Upper lobe of right lung (tissue), 1 donor: ENCODE measurements at places on chromosomes 16 and 17.
A peak's percentile ranks its signal among the peaks of the same experiment; 100 is the strongest.

DNA sequence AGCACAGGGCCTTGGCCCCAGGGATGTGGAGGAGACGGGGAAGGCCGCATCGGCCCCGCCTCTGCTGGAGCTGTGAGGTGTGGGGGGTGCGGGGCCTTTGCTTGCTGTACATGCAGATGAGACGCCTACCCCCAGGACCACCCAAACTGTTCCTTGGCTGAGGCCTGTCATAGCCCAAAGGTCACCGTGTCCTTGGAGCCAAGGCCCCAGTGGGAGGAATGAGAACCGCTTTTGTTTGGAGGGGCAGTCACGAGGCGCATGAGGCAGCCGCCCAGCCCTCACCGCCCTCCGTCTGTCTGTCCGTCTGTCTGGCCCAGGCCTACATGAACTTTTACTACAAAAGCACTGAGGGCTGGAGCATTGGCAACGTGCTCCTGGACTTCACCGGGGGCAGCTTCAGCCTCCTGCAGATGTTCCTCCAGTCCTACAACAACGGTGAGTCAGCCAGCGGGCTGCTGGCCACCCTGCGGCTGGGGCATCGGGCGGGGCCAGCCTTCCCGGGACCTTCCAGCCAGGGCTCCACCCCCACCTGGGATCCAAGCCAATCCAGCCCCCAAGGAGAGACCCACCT is 8.8 kb downstream of the TAX1BP3 start:
- DNase-seq, result no peak

DNA sequence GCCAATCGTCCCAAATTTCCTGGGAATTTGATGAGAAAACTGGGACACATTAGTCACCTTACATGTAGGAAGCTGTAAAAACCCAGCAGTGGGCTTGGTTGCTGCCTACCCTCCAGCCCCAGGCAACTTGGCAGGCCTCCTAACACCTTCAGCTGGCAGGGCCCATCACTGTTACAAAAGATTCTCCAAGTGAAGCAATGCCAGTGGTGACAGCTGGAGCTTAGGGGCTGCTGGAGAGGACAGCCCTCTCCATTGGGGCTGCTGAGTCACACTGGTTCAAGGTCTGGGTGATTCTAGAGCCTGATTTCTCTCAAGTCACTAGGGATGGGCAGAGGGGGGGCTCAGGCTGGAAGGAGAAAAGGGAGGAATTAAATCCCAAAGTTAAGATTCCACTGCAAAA is 180.6 kb downstream of the COPRS start:
- DNase-seq, result no peak

GRCh38 chr16:22353933-22354541 is 20.4 kb downstream of the CDR2 start:
- DNase-seq, result no peak

DNA sequence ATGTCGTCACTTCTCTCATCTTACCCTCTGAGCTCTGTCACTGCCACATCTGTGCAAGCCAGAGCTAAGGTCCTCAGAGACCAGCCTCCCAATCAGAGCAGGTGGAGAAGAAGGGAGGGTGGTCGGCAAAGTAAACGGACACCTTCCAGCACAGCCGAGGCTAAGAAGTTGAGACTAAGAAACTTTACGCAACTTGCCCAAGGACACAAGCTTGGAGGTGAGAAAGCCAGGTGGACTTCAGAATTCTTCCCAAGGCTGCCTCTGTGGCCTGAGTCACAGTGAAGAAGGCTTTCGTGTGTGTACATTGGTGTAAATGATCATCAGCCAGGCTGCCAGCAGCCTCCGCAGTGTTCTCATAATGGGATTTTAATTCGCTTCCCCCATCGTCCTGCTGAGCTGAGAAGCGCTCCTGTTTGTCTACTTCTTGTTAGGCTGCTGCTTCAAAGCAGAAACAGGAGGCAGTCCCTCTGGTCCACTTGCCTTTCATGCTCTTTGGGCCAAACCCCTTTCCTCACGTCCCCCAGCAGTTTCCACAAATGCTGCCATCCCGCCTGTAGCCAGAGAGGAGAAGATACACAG is 125.0 kb upstream of the RPL38 start:
- no peak for DNase-seq

DNA sequence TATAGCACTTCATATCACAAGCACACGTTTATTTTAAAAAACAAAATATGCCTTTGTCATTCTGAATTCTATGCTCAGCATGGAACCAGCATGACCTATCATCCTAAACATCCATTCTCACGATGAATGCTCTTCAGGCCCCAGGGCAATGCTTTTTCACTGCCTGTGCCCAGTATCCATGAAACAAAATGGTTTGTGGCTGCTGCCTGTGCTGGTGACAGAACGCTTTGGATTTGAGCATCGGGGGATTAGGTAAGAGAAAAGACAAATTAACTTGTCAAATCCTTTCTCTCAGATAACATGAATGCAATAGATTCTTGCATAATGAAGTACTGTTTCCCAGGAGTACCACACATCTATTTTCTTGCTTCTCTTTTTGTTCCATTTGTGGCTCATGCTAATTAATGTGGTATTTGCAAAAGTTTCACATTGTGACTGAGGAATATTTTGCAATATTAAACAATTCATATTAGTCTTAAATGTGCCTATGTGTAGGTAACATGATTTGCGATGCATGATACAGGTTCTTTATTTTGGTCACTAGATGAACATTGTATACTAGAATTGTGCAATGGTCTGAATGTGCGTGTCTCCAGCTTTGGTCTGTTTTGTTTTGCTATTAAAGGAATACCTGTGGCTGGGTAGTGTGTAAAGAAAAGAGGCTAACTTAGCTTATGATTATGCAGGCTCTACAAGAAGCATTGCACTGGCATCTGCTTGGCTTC is 25.8 kb upstream of the SRSF1 start:
- no peak for DNase-seq

GRCh38 chr16:66521951-66522771 is 27.8 kb downstream of the TK2 start:
- peak; percentile 86 for DNase-seq

DNA sequence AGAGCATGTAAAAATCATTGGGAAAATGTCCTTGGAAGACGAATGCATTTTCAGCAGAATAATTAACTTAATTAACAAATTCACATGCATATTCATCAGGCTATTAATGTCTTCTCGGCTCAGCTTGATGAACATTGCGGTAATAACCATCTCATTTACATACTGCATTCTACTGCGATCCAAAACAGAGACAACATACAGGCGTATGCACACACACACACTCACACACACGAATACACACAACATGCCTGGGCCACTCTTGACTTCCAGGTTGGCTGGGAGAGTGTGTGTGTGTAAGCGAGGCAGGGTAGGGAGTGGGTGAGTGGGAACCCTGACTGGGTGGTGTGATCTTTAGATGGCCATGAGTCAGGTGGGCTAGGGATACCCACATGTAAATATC is 44.7 kb downstream of the NEUROD2 start:
- DNase-seq, result no peak

GRCh38 chr17:35616536-35616935 is 29.4 kb downstream of the AP2B1 start:
- DNase-seq, result no peak

- DNase-seq, result no peak
Measured at GRCh38 chr17:42513686-42514085, 22.4 kb upstream of the NAGLU start.

DNA sequence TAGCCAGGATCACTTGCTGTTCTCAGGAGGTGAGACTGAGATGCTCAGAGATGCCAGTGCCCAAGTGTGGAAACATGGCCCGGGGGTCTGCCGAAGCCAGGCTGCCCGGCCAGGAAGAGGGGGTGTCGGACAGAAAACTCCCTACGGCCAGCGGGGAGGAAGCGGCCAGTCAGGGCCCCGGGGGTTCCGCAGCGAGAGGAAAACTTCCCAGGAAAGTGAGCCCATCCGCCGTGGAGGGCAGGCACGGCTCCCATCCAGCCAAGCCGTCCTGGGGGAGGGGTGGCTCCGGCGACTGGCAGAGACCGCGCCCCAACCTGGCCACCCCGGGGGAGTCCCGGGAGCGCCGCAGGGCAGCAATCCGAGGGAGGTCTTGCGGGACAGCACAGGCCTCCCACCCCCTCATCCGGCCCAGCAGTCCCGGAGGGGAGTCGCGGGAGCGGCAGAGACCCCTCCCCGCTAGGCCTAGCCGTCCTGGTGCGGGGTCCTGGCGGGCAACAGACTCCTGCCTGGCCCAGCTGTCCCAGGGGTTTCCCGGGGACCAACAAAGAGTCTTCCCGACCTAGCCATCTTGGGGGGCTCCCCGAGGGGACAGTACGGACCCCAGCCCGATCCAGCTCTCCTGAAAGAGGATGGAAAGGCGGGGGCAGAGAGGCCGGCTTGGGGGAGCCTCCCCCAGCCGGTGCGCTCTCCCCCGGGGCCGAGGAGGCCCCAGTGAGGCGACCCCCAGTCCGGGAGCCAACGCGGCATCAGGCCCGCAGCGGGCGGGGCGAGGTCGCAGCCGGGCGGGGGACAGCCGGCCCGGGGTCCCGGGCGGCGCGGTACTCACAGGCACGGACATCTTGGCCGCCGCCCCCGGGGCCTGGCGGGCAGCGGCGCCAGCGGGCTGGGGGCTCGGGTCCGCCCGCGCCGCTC is 13.8 kb upstream of the BCAR1 start:
- peak; percentile 76 for DNase-seq

DNA sequence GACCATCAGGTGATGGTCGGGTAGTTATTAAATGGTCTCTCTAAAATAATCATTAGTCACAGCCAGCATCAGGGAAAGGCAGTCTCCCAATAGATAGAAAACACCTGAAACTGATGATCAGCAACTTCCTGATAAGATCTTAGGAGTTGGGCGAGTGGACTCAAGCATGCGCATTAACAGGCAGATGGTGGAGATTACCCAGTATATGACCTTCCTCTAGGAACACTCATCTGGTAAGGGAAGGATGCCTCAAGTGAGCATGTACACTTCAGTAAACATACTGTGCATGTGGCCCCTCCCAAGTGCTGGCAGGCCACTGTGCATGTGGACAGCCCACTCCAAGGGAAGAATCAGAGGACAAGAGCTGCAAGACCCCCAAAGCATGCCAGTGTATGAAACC is 105.9 kb downstream of the ABCC12 start:
- no peak for DNase-seq

DNA sequence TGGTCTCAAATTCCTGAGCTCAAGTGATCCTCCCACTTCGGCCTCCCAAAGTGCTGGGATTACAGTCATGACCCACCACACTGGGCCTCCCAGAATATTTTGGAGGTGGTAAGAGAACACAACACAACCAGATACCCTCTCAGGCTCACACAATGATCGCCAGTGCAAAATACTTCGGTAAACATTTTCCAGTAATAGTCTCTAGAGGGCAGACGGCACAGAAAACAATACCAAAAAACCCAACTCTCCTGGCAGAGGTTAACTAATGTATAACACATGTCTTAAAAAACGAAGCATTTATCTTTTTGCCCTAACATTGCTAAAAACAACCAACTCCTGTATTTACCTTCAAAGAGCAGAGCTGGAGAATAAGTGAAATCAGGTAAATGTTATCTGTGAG is 10.5 kb downstream of the NUFIP2 start:
- DNase-seq, result no peak

- DNase-seq, result no peak
Measured at GRCh38 chr17:43800736-43801135, 20.5 kb downstream of the CFAP97D1 start.

DNA sequence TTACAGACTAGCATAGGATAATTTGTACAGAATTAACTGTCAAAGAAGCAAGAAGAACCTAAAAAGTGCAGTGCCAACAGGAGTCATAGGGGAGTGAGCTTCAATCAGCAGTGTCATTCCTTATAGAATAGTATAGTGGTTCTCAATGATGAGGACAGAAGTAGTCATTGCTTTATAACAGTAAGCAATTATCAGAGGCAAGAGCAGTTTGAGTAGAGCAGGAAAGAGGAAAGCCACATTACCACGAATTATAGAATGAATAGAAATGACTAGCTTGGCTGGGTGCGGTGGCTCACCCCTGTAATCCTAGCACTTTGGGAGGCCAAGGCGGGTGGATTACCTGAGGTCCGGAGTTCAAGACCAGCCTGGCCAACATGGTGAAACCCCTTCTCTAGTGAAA is 209.7 kb upstream of the TBX2 start:
- DNase-seq, result no peak

DNA sequence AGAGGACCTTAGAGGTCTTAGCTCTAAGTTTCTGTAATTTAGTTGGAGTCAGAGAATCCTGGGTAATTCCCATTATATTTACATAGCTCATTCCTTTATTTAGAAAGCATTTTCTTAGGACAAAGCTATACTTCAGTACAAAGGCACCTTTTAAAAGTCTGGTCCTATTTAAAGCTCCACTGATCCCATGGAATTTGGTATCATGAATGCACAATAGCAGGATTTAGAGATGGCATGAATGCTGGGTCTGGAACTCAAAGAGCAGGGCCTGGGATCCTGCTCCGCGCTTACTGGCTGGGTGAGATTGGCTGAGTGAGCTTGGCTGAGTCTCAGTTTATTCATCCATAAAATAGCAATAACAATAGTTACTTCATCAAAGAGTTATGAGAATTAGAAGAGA is 4.8 kb downstream of the KRT23 start:
- DNase-seq, result no peak

DNA sequence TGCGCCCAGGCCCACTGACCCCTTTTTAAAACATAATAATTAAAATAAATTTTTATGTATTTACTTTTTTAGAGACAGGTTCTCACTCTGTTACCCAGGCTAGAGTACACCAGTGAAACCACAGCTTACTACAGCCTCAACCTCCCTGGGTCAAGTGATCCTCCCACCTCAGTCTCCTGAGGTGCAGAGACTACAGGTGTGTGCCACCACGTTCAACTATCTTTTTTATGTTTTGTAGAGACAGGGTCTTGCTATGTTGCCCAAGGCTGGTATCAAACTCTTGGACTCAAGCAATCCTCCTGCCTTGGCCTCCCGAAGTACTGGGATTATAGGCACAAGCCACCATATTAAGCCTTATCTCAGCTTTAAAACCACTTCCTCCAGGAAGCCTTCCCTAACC is 56.1 kb upstream of the BCAR1 start:
- DNase-seq, result no peak

DNA sequence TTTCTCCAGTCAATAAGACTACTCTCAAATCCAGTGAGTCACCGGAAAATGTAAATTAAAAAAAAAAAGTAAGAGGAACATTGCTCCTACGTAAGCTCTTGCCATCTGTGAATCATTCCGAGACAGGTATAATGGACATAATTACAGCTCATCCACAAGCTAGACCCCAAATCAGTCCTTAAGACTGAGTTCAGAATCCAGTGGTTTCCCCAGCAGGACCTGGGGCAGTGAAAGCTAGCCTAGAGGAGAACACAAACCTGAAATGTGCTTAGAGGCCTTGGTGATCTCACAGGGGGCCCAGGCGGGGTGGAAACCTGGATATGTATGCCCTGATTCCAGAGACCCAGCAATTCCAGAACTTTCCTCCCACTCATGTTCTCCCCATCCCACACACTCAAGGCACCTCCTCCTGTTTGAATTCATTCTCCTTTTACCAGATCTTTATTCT is 132.0 kb downstream of the COPRS start:
- DNase-seq, result no peak

GRCh38 chr16:81519301-81520150 is 74.9 kb downstream of the CMIP start:
- DNase-seq, result peak; percentile 51
